CD4-positive, alpha-beta T cell treated with Interferon alpha-2 for 1 hour (primary cell): ENCODE measurements at places on chromosomes 12 and 14.

- peak; percentile 33 for DNase-seq
Observed at GRCh38 chr12:39441963-39442830, 723 bp downstream of the KIF21A start.

GRCh38 chr12:69383074-69383473, 23.5 kb downstream of the YEATS4 start:
- no peak for DNase-seq

DNA sequence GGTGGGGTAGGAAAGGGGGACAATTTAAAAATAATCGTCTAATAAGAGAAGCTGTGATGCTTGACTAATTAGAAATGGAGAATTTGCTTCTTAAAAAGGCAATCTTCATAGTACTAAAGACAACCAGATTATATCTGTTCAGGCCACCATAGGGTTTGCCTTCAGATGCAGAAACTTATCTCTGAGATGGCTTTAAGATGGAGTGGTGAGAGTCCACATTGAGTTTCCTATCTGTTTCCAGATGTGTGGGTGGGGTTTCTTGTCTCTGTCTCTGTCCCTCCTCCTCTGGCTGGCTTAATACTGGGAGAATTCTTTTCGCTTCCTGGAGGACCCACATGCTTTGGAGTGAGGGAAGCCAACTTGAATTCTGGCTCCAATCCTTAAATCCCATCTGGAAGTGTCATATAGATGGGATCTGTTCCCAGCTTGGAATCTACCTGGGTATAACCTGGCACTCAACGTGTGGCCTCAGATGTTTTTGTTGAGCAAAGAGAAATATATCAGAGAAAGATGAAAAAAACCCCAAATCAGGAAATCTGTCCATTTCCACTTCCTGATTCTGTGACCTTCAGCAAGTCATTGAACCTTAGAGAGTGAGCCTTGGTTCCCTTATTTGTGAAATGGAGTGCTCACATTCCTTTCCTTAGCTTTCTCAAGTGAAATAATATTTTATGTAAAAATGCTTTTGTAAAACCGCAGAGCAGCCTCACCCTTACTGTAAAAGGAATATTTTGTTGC, 66.4 kb downstream of the CHST11 start:
- no peak for DNase-seq

GRCh38 chr12:103665971-103666370, 78.9 kb downstream of the STAB2 start:
- DNase-seq, result no peak

DNA sequence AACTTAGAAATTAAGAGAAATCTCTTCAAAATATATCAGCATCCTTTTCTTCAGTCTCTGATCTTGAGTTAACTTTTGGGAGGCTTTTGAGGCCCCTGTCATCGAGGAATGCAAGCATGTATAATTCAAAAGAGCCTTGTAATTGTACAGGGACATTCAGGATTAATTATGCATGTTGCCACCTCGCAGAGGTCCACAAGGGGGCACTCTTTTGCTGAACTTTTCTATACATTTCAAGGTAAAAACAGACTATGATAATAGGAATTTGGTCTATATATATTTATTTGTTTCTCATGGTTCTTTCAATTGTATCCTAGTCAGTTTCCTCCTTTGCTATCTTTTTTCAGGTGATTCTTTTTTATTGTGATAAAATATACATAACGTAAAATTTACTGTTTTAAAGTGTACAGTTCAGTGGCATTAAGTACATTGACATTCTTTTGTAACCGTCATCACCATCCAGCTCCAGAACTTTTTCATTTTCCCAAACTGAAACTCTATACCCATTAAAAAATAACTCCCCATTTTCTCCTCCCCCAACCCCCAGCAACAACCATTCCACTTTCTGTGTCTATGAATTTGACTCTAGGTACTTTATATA, 47.0 kb upstream of the SLC2A13 start:
- peak; percentile 54 for DNase-seq

- no peak for DNase-seq
Observed at GRCh38 chr12:129753586-129753985, 150.2 kb downstream of the TMEM132D start.

DNA sequence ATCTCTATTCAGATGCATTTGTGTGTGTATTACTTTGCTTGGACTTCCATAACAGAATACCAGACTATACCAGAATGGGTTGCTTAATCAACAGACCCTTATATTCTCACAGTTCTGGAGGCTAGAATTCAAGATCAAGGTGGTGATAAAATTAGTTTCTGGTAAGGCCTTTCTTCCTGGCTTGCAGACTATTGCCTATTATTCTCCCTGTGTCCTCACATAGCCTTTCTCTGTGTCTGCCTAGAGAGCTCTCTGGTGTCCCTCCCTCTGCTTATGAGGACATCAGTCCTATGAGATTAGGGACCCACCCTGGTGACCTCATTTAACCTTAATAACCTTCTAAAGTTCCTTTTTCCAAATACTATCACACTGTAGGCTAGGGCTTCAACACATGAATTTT, 106.0 kb downstream of the FAR2 start:
- no peak for DNase-seq

- DNase-seq, result no peak
Observed at GRCh38 chr12:92721130-92721529, 18.3 kb downstream of the PLEKHG7 start.

- no peak for DNase-seq
Observed at GRCh38 chr14:69710378-69710777, 56.6 kb upstream of the SRSF5 start.

DNA sequence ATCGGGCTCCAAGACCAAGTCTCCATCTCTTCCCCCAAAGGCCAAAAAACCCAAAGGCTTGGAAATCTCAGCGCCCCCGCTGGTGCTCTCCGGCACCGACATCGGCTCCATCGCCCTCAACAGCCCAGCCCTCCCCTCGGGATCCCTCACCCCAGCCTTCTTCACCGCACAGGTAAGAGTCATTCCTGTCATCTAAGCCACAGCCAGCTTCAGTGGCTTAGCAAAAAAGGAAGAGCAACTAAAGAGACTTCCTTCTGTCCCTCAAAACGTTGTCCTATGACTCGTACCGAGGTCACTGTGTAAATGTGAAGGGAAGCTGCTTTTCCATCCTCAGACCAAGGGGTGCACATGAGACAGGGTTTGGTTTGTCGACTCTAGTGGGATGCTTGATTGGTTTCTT, 53.4 kb downstream of the ELK3 start:
- DNase-seq, result no peak

DNA sequence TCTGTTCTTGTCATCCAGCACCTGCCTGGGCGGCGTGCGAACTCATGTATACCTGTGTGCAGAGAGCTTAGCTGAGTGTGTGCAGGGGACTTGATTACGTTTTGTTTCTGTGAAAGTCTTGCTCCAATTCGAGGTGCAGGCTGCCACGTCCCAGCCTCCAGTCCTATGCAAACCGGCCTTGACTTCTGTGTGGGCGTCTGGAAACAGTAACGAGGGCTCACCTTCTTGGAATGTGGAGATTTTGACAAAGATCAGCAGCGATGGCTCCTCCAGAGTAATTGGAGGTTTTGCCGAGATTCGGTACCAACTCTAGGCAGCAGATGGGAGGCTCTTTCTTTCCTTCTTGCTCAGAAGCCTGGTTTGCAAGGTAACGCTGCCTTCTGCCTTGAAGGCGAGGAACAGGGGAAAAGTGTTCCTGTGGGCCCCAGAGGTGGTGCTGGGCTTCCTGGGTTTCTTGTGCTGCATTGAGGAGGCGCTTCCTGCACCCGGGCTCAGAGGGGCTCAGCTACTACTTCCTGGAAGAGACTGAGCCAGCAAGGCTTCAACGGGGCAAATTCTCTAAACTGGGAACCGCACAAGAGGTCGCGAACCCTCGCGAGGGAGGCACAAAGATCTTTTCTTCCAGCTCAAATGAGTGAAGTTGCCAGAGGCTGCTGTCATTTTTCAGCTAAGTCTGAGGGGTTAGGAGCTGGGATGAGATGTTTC, 249.0 kb downstream of the AACS start:
- no peak for DNase-seq

GRCh38 chr12:27343255-27344000, 10.8 kb downstream of the BMAL2 start:
- DNase-seq, result no peak

DNA sequence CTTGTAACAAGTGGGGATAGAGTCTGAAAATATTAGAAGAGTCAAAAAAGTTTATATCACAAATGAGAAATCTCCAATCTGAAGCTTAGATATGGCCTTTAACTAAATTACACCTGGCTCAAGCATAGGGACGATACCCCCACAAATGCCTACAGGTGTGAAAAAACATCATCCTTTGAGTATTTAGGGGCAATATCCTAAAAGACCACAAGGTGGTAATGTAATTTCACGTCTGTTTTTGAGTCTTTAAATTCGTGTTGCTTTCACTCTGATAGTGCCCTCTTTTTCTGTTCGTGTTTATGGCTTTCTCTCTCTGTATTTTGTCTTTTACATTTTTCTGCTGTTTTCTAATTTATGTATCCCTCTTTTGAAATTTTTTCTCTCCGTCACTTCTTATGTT, 84.3 kb downstream of the ETNK1 start:
- DNase-seq, result no peak

DNA sequence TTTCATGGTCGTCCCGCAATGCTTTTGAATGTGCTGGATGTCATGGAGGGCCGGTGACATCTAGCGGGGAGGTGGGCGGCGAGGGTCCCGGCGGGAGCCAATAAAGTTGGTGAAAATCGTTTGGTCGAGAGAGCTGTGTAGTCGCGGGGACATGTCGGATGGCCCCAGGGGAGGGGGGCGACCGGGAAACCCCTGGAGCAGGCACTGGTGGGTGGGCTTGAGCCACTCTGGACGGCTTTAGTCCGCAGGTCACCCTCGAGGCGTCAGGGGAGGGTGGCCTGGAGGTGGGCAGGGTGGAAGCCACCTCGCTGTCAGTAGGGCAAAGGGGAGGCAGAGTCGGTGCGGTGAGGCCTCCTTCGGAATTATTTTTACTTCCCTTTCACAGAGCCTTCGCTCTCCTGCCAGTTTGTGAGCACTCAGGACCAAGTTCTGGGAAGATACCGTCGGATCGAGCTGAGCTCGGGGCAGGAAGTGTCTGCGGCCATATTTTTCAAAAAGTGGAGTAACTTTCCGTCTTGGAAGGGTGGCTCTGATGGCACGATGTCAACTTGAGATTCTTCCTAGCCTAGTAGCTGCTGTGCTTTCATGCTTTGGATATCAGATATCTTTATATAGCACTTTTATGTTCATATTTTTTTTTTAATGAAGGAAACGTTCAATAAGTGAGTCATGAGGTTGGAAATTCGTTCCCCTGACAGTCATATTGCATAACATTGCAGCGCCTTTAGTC, 28.2 kb downstream of the WBP11 start:
- peak; percentile 41 for DNase-seq

DNA sequence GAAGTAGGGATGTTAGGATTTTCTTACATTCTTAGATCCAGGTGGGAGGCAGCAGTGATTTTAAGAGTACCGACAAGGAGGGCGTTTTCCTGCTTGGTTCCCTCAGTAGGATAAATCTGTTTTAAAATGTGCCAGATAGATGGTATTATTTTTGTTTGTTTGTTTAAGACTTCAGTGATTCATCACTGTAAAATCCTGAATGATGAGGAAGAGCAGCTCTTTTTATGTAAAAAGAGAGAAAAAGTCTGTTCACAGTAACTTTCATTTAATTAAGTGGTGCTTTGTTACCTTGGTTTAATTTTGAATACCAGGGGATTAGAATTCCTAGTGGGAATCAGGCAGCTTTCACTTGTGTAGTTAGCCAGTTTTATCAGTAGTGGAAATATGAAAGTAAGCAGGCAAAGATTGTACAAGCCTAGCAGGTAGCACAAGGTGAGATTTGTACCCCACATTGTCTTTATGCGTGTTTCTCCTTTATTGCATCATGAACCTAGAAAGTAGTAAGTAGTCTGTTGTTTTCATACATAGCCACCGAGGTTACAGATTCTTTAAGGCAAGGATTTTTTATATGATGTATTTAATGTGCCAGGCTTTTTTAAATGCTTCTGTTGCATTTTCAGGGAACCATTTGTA, 349.6 kb downstream of the CCDC91 start:
- DNase-seq, result no peak

- DNase-seq, result no peak
Observed at GRCh38 chr12:132476038-132476414, 13.9 kb upstream of the FBRSL1 start.

DNA sequence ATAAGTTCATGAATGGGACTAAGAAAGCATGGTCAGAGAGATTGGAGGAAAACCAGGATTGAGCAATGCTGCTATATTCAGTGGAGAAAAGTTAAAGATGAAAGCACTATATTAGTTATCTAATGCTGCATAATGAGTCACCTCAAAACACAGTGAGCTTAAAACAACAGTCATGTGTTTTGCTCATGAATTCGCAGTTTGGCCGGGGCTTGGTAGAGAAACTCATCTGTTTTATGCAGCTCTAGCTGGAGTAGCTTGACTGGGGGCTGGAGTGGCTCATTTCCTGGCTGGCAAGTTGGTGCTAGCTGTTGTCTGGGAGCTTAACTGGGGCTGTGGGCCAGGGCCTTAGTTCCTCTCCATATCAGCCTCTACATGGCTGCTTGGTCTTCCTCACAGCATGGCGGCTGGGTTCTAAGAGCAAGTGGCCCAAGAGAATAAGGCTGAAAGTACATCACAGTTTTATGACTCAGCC, 90.1 kb downstream of the ADCK1 start:
- DNase-seq, result no peak

- DNase-seq, result no peak
Observed at GRCh38 chr14:56888274-56888673, 78.0 kb upstream of the OTX2 start.

GRCh38 chr12:8093291-8093690, 11.2 kb downstream of the NECAP1 start:
- no peak for DNase-seq

DNA sequence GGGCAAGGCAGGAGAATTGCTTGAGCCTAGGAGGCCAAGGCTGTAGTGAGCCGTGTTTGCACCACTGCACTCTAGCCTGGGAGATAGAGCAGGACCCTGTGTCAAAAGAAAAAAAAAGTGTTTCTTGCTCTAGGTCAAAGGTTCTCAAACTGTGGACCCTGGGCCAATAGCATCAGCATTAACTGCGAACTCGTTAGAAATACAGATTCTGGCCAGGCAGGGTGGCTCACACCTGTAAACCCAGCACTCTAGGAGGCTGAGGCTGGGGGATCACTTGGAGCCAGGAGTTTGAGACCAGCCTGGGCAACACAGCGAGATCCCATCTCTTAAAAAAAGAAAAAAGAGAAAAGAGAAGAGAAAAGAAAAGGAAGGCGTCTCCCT, 858 bp downstream of the RILPL2 start:
- DNase-seq, result no peak

GRCh38 chr12:31578632-31579031, 12.3 kb downstream of the DENND5B start:
- no peak for DNase-seq

DNA sequence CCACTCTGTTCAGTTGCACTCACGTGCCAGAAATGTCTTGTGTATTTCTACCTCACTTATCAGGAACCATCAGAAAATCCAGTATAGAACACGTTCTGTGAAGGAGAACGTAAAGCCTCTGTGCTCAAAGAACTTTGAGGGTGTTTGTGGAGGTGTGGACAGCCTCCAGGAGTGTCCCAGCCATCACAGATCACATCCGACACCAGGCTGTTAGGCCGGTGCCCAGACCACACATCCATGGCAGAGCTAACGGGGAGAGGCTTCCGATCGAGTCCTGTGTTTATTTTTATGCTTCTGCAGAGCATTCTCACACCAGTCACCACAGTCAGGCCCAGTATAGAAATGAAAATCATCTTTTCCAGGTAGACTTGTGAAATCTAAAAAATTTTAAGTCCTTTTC, 53.6 kb downstream of the TPCN1 start:
- no peak for DNase-seq
